ENCODE measurements at places on chromosomes 12 and 14.

DNA sequence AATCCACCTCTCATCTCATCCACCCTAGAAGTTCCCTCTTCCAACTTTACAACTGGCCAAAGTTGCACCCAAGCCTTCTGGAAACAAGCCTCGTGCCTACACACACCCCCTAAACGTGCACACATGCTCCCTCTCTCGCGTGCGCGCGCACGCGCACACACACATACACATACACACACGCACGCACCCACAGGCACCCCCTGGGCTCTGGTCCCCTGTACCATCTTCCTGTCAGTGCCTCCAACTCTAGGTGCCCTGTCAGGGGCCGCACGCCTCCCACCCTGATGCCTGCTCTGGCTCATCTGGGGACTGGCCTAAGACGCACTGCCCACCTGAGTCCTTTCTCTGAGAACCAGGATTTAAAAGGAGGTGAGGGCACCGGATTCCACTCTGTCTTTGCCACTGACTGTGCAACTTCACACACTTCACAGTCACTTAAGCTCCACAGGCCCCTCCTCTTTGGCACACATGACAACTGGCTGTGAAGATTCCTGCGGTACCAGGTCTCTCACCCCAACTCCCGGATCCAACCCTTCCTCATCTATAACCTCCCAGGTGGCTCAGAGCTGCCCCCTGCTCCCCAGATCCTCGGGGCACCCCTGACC, 45.5 kb downstream of the TESC start:
- no peak for DNase-seq

DNA sequence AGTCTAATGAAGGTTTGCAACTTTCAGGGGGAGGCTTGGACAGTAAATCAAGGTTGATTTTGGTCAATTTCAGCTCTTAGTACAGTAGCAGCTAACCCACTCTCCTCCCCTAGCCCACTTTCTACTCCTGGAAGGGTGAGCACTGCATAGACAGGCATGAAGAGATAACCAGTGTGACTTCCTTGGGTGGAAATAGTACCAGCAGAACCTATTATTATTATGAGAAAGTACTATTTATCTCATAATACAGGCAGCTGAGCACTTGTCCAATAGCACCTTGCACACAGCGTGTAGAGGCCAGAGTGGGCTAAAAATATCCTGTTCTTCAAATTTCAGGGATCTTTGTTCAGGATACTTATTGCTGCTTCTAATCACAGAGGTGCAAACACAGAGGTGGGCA, 96.2 kb upstream of the FKBP4 start:
- no peak for DNase-seq

DNA sequence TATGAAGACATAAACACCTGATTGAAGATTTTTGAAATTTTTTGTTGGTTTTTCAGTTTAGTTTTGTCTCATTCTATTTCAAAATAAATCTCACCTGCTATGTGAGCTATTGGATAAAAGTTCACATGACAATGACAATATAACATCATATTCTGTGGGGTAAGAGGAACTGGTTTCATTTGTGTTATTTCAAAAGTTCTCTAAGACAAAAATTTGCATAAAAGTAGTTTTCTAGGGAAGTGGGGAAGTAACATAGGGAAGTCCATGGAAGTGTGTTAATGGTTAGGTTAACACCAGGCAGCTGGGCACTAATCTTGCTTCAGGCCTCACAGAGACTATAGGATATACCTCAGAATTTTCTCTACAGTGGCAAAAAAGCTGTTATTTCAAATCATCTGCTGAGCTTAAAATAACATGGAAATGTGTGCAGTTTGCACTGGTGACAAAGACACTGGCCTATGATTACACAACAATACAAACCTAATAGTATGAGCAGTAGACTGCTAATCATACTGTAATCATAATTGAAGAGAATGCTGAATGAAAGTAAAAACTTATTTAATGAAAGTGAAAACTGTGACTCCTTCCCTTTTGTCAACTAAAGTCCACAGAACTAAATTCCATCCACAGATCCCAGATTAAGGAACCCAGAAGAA, 710.6 kb upstream of the TMEM132C start:
- no peak for DNase-seq

- DNase-seq, result no peak
Measured at GRCh38 chr14:50954811-50955372, 10.6 kb upstream of the PYGL start.

GRCh38 chr12:92208613-92209121, 63.0 kb upstream of the BTG1 start:
- no peak for DNase-seq

- DNase-seq, result no peak
Measured at GRCh38 chr14:64693810-64694165, 10.4 kb upstream of the PLEKHG3 start.

GRCh38 chr12:57606399-57606798, 1.8 kb downstream of the DTX3 start:
- DNase-seq, result no peak

DNA sequence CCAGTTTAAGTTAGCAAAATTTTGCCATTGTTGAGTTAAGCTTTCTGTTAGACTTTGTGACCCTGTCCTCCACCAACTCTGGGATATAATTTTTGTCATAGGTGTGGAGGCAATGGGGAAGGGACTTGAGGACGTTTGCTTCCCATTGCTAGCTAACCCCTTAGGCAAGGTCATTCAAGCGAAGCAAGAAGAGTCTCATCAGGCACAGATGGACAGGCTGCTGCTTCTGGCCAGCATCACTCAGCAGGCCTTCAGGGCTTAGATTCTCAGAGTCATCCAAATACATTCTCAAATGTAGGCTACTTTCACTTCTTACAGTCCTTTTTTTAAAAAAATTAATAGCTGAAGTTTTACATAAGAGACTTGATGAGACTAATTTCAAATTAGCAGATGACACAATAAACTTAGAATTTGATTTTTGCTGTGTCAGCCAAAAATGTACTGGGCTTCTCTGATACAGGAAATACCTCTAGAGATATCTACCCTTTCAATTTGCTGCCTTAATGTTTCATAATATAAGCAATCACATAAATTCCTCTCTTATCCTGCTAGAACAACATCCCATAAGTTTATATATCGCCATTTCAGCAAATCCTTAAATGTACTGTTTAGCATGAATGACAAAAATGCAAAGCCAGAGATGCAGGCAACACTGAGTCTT, 875.2 kb downstream of the FLRT2 start:
- DNase-seq, result no peak

DNA sequence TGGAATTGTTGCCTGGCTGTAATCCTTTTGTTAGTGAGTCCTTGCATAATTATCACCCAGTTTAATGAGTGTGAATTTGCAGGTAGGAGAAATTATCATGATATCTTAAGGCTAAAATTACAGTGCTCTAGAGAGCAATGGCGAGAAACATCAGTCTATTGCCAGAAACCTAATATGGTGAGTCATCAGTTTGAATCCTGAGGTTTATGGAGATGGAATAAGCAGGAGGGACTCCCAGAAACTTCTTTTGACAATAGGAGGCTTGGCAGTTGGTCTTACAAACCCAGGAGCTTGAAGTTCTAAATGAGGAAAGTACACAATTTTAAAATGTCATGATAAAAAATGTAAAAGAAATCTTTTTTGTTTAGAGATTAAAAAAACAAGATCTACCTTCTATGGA, 31.5 kb upstream of the CRADD start:
- no peak for DNase-seq

GRCh38 chr12:12115514-12115913, 44.8 kb downstream of the BCL2L14 start:
- no peak for DNase-seq

DNA sequence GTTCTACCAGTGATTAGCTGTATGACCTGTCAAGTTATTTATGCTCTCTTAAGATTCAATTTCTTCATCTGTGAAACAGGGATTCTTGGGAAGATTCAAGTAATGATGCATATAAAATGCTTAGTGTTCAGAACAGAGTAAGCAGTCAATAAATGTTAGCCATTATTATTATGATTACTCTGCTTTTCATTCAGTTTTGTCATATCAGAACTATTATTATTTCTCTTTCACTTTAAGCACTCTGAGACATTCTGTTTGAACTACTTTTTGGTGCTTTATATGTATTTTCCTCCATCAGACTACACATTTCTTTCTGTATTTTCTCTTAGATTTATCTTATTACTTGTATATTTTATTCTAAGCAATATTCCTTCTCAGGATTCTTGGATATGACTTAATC, 81.2 kb downstream of the CFAP54 start:
- no peak for DNase-seq

DNA sequence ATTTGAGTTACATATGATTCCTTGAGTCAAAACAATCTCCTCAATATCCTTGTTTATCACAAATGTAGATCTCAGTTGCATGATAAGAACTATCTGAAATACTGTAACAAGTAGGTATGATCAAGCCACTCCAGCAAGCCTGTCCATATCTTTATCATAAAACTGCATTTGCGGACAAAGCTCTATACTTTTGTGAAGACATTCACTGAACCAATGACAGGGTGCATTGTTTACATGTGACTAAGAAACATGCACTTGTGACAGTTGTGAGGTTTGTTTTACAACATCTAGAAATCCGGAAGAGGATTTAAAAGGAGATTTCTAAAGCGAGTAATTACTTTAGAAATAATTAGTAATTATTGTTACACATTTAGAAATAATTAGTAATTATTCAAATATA, 111.7 kb downstream of the PPP2R5E start:
- DNase-seq, result no peak

DNA sequence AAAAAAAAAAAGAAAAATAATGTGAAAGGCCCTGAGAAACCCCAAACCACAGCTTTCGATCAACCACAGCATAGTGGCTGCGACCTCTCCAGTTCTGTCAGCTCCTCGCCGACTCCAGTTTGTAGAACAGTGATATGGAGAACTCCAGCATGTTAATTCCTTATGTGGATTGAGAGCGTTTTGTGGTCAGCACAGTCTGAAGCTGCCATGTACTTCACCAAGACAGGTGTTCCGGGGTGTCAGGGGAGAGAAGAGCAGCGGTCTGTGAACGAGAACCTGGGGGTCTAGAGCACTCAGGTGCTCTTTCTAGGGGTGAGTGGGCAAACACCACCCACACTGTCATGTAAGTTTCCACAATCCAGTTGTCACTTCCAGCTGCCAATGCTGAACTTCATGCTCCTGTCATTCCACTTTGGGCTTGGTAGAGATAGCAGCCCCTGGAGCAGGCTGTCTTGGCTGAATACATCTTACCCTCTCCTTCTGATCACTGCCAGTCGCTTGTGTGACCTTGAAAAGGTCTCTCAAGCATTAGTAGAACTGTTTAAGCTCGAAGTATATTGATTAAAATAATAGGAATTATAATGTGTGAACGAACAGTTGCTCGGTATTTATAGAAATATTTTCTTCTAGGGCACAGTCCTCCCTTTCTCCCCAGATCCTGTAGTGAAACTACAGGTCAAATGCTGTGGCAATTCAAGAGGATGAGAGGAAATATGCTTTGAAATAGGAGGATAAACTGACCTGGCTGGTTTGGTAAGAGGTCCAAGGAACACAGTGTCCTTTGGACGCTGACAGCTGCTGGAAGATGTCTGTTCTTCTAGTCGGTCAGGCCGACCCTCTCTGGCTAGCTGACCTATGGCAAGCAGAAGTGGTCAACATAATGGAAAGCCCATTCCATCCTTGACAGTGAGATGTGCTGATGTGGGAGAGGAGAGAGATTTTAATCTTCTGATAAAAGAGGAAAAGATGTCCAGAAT, 15.7 kb upstream of the MAX start:
- peak; percentile 38 for DNase-seq

GRCh38 chr12:92786045-92786444, 83.3 kb downstream of the PLEKHG7 start:
- DNase-seq, result no peak

DNA sequence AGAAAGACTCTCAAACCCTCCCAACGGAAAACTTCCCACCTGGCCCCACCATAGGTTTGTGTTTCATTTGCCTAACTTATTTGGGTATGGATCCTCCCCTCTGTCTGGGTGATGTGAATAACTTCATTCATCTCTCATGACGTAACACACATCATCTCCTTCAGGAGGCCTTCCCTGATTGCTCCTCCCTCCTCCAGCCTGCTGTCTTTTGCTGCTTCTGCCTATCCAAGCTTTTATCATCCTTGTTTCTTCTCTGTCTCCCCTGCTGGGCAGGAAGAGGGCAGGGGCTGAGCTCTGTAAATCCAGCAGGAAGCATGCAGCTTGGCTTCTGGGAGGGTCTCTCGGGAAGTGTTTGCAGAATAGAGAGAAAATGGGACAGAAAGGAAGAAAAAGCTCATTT, 766.0 kb upstream of the TBX3 start:
- DNase-seq, result no peak

DNA sequence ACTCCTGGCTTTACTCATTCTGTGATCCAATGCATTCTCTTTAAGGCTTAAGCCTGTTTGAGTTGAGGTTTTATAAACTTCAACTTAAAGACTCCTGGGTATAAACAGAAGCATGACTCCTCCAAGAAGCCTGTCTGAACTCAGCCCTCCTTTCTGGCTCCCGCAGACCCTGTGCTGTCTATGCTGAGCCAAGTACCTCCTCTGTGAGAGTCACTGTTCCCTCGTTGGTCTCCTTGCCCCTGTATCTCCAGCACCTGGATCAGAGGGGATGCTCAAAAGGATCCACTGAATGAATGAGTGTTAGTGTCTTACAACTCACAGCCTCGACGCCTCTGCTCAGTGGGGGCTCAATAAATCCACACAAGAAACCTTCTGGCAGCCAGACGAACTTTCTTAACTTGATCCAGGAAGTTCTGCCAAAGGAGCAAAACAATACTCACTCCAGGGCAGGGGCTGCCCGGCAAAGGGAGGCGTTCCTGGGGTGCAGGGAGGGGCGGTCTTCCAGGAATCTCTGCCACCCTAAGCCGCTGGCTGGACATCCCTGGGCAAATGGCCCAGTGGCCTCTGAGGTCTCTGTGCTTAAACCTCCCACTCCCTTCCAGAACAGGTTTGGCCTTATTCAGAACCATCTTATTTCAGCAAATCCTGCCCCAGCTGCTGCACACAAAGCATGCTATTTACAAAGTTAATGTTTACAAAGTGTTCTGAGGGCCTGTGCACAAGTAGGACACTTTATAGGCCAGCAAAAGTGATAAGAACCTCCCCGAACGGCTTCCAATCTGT, 32.9 kb downstream of the MAP1LC3B2 start:
- DNase-seq, result peak; percentile 87

GRCh38 chr14:103302966-103303365, 31.1 kb upstream of the EIF5 start:
- DNase-seq, result no peak

GRCh38 chr12:101891462-101891971, 14.1 kb downstream of the DRAM1 start:
- no peak for DNase-seq

GRCh38 chr14:87175175-87175574, 817.8 kb downstream of the GALC start:
- no peak for DNase-seq

DNA sequence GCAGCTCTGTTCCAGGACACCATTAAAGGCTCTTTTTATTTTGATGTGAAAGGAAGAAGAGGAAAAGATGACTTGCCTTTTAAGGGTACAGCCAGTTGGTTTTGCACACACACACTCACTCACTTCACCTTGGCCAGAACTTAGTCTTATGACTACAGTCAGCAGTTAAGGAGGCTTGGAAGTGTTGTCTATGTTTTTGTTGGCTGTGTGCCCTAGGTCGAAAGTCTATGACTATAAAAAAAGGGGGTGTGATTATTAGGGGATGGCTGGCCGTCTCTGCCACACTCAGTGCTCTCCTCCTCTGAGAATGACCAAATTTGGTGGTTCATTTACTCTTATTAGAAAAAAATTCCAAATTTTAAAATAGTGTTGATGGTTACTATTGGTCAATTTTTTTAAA, 139.5 kb upstream of the OTX2 start:
- DNase-seq, result no peak

GRCh38 chr12:77494296-77494695, 336.4 kb upstream of the NAV3 start:
- no peak for DNase-seq

GRCh38 chr12:98084391-98084790, 431.0 kb upstream of the TMPO start:
- DNase-seq, result no peak

GRCh38 chr14:69644814-69645213, 33.4 kb downstream of the SUSD6 start:
- DNase-seq, result no peak
